ENCODE measurements at places on chromosomes 16 and 17.
A peak's percentile ranks its signal among the peaks of the same experiment; 100 is the strongest.

GRCh38 chr16:19822533-19822932 lies 62.1 kb downstream of the GPRC5B start:
- no peak for DNase-seq

- peak; percentile 89 for DNase-seq
Measured at GRCh38 chr16:67236563-67237395, 9.8 kb downstream of the TMEM208 start.

GRCh38 chr16:85857406-85857805 lies 41.6 kb upstream of the IRF8 start:
- no peak for DNase-seq

DNA sequence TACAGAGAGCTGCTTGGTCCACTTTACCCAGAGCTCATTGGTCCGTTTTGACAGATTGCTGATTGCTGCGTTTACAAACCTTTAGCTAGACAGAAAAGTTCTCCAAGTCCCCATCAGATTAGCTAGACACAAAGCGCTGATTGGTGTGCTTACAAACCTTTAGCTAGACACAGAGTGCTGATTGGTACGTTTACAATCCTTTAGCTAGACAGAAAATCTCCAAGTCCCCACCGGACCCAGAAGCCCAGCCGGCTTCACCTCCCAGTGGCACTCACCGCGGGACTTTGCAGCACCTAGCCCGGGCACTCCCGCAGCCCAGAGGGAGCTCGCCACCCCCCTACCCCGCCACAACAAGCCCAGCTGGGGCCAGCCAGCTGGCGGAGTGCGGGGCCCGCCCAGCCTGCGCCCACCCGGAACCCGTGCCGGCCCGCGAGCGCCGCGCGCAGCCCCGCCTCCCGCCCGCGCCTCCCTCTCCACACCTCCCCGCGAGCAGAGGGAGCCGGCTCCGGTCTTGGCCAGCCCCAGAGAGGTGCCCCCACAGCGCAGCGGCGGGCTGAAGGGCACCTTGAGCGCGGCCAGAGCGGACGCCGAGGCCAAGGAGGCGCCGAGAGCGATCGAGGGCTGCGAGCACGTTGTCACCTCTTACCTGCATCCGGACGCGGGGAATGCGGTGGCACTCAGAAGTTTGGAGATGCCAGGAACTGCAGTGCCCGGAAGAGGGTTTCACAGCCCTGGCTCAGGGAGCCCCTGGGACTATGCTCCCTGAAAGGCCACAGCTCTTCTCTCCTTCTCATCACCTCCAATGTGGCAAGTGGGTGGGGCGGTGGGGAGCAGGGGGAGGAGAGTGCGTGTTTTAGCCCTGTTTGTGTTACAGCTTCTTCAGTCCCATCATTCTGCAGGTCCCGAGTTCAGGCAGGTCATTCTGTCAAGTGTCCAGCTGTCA lies 1504.5 kb downstream of the CDH11 start:
- DNase-seq, result no peak

- no peak for DNase-seq
Measured at GRCh38 chr17:9935408-9935807, 30.3 kb upstream of the RCVRN start.

DNA sequence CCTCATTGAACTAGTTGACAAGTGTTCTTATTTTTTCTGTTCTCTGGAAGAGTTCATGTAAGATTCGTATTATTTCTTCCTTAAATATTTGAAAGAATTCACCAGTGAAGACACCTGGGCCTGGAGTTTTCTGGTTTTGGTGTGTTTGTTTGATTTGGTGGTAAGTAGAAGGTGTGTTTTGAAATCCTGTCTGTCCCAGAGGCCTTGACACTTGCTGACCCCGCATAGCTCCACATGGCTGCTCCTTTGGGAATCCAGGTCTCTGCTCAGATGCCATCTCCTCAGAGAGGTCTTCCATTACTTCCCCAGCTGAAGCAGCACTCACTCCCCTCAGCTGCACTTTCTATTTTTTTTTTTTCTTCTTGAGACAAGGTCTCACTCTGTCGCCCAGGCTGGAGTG lies 5.7 kb upstream of the NUP93 start:
- no peak for DNase-seq
